Stimulated activated CD4-positive, alpha-beta T cell treated with anti-CD3 and anti-CD28 coated beads, Interleukin-15, amount 100 ng/mL, for 48 hours (primary cell): ENCODE measurements at places on chromosomes 3 and 15.

GRCh38 chr3:140384876-140385275 lies 293.0 kb upstream of the TRIM42 start:
- DNase-seq, result no peak

GRCh38 chr15:81901319-81901718 lies 144.5 kb downstream of the MEX3B start:
- no peak for DNase-seq

DNA sequence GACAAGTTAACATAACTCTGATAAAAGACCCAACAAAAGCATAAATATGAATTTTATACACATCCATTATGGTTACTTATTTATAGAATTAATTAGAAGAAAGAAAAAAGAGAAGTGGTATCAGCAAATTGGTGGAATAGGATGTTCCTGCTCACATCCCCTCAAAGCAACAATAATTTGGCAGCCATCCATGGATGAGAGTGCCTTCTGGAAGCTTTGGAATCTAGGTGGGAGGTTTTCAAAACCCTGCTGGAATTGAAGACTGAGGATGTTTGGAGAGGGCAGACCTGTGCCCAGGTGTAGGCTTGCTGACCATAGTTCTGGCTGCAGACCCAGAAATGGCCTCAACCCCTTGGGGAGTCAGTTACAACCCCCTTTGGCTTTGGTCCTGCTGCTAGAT lies 91.2 kb downstream of the EDEM1 start:
- no peak for DNase-seq

- no peak for DNase-seq
Observed at GRCh38 chr3:13500133-13500885, 20.2 kb downstream of the HDAC11 start.

DNA sequence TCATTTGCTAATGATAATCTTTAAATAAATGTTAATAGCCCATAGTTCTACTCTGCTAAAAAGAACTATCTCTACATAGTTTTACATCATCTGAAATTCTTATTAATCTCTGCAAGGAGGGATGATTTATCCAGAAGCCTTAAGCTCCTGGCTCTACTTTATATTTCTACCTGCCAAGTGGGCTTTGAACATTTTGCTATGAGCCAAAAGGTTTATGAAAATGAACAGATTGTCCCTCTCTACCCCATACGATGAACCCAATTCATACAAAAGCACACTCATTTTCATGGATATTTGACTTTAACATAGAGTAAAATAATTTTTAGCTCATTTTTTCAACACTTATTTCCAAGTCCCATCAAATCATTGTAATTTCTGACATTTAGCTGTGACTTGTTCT lies 611.0 kb downstream of the NSUN3 start:
- no peak for DNase-seq

DNA sequence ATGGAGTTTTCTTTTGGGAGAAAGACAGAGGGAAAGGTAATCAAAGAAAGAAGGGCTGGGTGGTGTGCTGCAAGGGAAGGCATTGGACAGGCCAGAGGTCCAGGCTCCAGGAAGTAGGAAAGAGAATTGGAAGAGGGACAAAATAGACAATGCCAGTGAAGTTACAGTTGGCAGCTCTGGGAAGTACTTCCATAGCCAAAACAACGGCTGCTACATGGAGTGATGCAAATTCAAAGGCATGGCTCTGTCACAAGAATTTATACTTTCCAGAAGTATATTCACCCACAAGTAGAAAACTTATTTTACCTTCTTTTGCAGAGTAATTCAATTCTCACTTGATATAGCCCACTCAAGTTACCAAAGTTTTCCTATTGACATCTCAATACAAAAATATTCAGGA lies 191.5 kb downstream of the TNIK start:
- no peak for DNase-seq

- no peak for DNase-seq
Observed at GRCh38 chr15:67050062-67050461, 15.3 kb upstream of the SMAD3 start.

- DNase-seq, result peak; percentile 13
Observed at GRCh38 chr3:192831111-192831644, 86.5 kb downstream of the MB21D2 start.

DNA sequence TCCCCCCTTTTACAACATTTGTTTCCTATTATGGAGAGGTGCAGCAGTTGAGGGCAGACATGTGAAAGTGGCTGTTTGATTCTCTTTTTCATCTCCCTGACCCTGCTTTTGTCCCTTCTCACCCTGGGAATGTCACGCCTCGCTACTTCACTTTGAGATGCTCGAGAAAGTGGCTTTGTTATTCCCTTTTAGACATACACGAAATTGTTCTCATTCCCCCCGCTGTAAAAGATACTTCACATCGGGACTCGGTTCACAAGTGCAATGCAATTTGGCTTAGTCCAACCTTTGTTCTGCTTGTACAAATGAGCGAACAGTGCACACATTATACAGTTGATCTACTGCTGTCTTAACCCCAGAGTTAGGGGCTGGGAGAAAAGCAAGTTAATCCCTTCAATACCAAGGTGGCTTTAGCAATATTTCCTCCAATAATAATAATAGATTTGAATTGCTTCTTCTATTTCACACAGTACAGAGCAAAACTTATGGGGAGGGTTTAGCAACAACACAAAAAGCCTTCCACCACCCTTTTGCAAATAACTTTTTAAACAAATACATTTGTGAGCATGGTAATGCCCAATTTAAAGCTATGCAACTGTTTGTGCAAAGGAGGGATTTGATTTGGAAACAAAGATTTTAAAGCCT lies 5.7 kb upstream of the FOXB1 start:
- no peak for DNase-seq

- DNase-seq, result peak; percentile 61
Observed at GRCh38 chr15:45454814-45455213, 67.7 kb downstream of the SLC30A4 start.

GRCh38 chr3:55185380-55185779 lies 257.5 kb upstream of the LRTM1 start:
- no peak for DNase-seq

- DNase-seq, result no peak
Observed at GRCh38 chr15:34951993-34952392, 17.5 kb downstream of the AQR start.
